Glomerular endothelial cell (primary cell): ENCODE measurements at places on chromosomes 2 and 18. TPM values are rescaled to one million over a fixed set of nuclear protein-coding genes. Genes with fewer than 3 reads are reported as not detected.

DNA sequence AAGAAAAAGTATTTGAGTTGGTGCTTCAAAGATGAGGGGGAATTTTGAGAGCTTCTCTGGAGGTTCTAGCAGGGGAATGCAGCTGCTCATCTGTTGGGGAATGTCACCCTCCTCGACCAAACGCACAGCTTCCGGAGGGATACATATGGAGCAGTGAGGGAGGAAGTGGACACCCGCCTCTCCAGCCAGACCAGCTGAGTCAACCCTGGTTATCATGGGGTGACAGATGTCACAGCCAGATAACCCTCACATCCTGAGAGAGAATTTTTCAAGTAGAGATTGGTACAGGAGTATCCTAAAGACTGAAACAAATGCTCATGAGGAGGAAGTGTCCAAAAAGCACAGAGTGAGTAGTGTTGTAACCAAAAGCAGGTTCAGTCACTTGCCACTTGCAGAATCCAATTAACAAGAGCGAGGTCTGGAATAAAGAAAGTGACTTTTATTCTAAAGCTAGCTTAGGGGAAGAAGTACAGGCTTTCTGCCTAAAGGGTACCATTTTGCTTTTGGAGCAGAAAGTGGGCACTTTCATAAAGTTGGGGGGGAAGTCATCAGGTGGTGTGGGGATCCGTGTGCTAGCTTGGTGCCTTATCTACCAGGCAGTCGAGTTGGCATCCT, 395.2 kb downstream of the RAD51AP2 start:
- DNase-seq, result no peak

- no peak for DNase-seq
Observed at GRCh38 chr2:133453032-133453431, 115.2 kb downstream of the NCKAP5 start.

Gene ITGA4
- 27.0 and 39.4 TPM in 2 replicates for total RNA-seq

Gene DES
- not detected in 2 replicates for total RNA-seq

- no peak for DNase-seq
Observed at GRCh38 chr2:29295845-29296244, 180.6 kb downstream of the CLIP4 start.

GRCh38 chr2:42947809-42948600, 155.6 kb upstream of the HAAO start:
- no peak for DNase-seq
